Ascending aorta (tissue), 2 donors: ENCODE measurements at places on chromosomes 13 and 19. TPM values are rescaled to one million over a fixed set of nuclear protein-coding genes. Genes with fewer than 3 reads are reported as not detected.

- no peak for DNase-seq
Measured at GRCh38 chr13:61414686-61415057, 977 bp downstream of the PCDH20 start.

DNA sequence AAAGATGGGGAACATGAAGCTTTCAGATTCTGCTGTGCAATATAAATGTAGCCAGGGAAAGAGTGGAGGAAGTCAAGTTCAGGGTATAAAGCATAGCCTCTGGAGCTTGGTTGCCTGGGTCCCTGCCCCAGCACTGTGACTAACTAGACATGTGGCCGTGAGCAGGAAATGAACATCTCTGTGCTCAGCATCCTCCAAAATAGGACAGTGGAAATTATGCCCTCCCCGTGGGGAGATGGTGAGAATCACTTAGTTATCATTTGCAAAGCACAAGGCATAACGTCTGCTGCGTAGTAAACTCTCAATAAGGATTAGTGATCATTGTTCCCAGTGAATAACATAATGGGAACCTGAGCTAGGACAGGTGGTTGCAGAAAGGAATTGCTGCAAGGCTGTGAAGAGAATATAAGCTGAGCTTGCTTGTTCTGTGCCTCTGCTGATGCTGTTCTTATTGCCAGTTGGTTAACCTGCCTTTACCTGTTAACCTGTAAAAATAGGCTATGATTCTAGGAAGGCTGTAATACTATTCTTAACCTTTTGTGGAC, 441.0 kb downstream of the COG6 start:
- DNase-seq = no peak

DNA sequence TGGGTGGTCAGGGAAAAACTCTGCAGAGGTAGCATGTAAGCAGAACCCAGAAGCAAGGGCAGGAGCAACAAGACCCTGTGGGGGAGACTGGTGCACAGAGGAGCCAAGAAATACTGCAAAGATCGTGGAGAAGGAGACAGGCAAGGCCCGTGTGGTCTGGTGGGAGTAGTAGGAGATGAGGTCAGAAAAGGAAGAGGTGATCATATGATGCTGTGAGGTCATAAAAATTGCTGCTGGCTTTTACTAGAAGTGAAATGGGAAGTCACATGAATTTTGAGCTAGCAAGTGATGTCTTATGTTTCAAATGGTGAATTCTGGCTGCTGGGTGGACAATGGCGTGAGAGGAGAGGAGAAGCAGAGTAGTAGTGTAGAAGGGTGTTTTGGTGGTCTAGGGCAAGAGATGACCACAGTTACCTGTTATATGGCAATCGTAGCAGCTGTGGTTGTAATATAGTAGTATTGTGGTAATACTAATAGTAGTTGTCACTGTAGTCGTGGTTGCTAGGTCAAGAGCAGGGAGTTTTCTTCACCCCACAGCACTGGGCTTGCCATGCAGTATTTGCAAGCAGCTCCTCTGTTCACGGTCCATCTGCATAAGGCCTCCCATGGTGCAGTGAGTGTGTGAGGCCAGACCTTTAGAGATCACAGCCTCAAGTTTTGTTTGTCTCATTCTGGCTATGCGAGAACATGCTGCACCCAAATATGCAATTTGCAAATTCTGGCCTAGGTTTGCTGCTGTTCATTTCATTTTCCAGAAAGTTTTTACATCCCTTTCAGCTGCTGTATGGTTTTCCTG, 205.0 kb downstream of the TSHZ3 start:
- no peak for DNase-seq

DNA sequence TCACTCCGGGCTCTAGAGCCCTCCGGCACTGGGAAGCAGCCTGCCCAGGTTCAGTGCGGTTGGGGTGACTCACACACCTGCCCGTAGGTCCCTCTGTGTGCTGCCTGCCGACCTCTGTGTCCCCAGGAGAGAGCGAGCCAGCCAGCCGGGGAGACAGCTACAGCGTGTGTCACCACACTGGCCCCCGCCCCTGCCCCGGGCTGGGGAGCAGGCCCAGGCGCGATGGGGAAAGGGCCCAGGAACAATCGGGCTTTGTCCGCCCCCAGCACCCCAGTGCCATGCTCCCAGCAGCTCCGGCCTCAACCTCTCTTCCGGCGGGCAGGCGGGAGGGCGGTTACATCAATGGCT, at the start of gene KLK6:
TSS of gene KLK6 (minus strand) at position 179 of the 348 bp plus-strand sequence. CDS start 1,487 bp downstream, outside the sequence.
- DNase-seq = no peak

- no peak for DNase-seq
Measured at GRCh38 chr13:87827479-87827878, 156.3 kb downstream of the SLITRK5 start.

GRCh38 chr13:49731766-49732165, 40.5 kb upstream of the EBPL start:
- DNase-seq = no peak

DNA sequence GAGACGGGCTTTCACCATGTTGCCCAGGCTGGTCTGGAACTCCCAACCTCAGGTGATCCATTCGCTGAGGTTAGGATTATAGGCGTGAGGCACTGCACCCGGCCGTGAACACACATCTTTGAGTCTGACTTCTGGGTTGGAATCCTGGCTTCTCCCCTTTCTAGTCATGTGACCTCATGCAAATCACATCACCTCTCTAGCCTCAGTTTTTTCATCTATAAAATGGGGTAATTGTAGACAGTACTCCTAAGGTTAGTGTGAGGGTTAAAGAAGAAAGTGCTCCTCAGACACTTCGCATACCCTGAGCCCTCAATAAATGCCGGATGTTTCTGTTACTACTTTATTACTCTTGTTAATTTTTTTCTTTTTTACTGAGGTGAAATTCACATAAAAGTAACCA, 55.4 kb downstream of the KCNC3 start:
- DNase-seq = no peak

GRCh38 chr13:100657881-100658315, 16.7 kb downstream of the TMTC4 start:
- no peak for DNase-seq

DNA sequence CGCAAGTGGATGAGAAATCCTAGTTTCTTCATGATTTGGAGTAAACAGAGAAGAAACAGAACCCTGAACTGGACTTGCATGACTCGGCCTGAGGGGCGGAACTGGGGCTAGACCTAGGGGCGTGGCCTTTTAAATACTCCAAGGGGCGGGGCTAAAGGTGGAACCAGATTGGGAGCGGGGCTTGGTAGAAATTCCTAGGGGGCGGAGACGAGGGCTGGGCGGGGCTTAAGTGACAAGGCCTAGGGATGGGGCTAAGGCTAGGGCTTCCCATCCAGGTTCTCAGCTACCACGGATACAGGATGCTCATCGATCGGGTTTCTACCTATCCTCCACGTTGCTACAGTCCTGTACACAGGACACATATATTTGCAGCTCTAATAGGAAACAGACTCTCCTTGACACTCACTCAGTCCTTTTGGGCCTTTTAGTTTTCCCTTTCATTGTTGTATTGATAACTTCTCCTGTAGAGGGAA, 372 bp upstream of the ZNF699 start:
- peak; percentile 96 for DNase-seq

SERPINE3 gene
- not detected for total RNA-seq

PRSS57 gene
- total RNA-seq = not detected

SOHLH2 gene
- total RNA-seq = not detected

PABPC3 gene
- not detected for total RNA-seq

FXYD7 gene
- not detected for total RNA-seq
